HS-27A (cell line): ENCODE measurements at places on chromosomes 3 and 15.

DNA sequence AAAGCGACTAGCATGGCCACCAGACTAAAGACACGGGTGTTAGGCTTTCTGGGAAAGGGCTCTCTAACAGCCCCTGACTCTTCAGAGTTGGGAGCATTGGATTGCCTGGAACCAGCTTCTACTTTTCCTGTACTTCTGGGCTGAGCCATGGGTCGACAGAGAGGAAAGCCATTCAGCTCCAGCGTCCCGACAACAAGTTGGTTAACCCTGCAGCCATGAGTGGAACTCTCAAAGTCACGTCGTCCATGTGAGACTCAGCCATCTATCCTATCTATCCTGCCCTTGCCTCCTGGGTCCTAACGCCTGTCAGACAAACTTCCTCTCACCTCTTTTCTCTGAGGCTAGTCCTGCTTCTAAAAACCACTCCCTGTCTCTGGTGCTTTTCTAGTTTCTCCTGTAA, 32.6 kb upstream of the TBC1D5 start:
- DNase-seq, result no peak

DNA sequence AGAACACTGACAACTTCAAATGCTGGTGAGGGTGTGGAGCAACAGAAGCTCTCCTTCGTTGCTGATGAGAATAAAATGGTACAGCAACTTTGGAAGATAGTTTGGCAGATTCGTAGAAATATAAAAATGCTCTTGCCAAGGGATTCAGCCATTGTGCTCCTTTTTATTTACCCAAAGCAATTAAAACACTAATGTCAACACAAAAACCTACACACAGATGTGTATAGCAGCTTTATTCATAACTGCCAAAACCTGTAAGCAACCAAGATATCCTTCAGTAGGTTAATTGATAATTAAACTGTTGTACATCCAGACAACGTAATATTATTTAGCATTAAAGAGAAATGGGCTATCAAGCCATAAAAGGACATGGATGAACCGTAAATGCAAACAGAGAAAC, 37.8 kb upstream of the LSAMP start:
- DNase-seq, result no peak

- no peak for DNase-seq
These were observed 58.5 kb upstream of the PRR23E start for GRCh38 chr3:127134466-127134865.

GRCh38 chr3:131216330-131216729, 165.2 kb upstream of the NUDT16 start:
- DNase-seq, result no peak

- no peak for DNase-seq
These were observed 574.0 kb downstream of the RBMS3 start for GRCh38 chr3:29854821-29855220.

DNA sequence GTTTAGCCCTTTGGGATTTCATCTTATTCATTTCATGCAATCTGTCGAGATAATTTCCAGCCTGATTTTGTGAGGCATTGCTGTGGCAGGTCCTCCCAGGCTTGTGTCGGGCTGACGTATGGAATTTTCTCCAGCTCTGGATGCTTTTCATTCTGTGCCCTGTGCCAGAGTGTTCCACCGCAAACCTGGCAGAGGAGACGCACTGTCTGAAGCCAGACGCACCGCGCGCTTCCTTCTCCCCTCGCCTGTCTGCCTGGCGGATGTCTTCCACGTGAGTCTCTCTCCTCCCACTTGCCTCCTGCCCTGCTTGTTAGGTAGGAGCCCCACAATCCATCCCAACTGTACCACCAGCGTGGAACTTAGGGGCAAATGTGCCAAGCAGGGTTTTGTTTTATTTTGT, 20.1 kb upstream of the GLCE start:
- DNase-seq, result no peak

GRCh38 chr15:68470049-68470742, 38.2 kb upstream of the ITGA11 start:
- DNase-seq, result no peak

DNA sequence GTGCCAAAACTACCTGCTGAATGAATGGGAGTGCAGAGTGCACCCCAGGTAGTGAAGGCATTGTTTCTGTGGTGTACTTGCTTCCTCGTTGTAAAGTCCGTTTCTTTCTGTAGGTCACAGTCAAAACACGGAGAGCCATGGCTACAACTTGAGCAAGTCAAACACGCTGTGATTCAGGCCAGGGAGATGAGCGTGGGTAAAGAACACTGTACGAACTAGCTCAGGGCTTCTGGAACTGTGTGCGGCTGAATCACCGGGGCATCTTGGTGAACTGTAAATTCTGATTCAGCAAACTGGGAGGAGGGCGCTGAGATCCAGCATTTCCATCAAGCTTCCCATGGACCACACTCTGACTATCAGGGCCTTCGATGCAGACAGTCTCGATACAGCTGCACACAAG, 5.0 kb upstream of the TNK2 start:
- DNase-seq, result no peak

GRCh38 chr3:59262076-59262498, 212.3 kb upstream of the CFAP20DC start:
- DNase-seq, result no peak

- no peak for DNase-seq
These were observed at the start of gene TRIM69 for GRCh38 chr15:44736181-44736765. Gene TRIM69 (plus strand): TSS chr15:44736528. CDS start chr15:44736705, 177 bp downstream.

DNA sequence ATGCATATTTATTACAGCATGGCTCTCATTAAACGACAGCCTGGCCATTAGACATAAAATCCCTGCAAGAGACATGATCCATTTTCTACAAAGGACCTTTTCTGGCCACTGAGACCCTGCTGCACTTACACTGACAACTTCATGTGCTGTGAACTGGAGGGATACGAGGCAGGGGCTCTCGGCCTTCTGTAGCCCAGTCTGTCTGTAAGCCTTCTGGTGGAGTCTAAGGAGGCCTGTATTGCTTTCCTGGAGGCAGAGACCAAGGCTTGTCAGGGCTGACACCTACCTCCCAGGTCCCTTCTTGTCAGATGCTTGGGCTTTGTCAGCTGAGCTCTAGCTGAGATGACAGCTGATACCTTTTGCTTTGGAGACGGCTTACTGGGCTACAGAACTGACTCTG, 776.9 kb upstream of the ARPP21 start:
- DNase-seq, result no peak

DNA sequence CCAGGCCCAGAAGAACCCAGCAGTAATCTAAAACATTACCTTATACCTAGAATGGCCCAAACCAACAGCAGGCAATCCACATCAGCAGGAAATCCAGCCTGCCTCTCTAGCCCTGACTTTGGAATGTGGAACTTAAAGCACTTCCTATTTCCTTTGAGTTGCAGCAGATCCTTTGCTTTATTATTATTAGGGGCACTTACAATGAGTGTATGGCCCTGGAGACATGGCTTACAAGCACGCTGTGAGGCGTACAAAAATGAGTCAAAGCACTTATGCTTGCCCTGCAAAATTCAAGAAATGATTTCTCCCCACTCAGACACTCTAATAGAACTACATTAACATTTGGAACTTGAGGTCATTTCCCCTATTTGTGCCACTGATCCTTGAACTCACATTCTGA, 9.5 kb upstream of the KNSTRN start:
- no peak for DNase-seq

DNA sequence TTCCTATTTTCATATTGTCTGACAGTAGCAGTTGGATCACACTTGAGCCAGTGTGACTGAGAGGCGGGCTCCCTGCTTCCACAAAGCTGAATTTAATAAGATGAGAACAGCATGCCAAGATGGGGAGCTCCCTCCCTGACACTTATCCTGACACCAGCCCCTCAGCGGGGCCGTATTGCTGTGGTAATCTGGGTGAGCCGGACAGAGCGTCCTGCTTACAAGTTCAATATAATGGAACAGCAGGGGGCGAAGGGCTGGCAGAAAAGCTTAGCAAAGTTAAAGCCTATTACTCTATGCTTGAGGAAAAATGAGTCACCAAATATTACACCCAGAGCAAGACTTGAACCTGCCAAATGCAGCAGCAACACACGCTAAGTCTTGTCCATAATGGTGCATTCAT, 163.8 kb upstream of the CMC1 start:
- no peak for DNase-seq

- no peak for DNase-seq
These were observed 9.9 kb downstream of the ACAD9 start for GRCh38 chr3:128889139-128889894.

GRCh38 chr15:62889734-62890505, 152.6 kb upstream of the TPM1 start:
- DNase-seq, result no peak

- no peak for DNase-seq
These were observed 37.9 kb downstream of the ACAD9 start for GRCh38 chr3:128917291-128917690.

DNA sequence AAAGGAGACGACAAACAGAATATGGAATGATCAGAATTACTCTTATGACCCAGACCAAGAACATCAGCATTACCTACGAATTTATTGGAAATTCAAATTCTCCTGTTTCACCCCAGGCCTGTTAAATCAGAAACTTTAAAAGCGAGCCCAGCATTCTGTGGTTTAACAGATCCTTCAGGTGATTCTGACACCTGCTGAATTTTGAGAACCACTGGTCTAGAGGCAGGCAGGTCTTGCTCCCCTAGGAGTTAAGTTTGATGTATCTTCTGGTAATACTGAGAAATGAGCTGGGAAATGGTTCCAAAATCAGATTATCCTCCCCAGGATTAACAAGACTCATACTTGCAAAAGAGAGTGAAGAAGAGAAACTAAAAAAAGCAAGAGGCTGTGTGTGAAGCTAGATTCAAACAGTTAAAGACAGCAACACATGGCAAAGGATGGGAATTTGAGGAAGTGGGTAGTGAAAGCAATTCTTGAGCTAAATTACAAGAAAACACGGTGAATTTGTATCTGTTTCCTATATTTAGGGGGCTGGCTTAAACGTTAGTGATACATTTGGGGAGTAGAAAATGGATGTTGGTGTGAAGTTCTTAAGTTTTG, 66.0 kb downstream of the FLNB start:
- no peak for DNase-seq

- no peak for DNase-seq
These were observed 39.9 kb upstream of the KLHL25 start for GRCh38 chr15:85834651-85835050.

DNA sequence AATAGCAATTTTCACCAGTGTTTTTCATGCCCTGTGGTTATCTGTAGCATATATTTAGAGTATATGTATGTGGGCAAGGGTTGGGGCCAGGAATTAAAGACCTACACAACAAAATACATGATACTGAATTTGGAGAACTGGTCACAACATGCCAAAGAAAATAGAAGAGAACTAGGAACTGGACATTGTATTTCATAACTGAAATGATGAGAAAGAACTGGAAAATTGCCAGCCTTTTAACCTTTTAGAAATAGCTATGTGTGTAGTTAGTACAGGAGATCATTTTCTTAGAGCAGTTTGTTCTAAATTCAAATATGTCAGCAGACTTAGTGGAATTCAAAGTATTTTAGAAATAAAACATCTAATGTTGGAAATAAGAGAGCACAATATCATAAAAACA, 227.1 kb upstream of the CGNL1 start:
- DNase-seq, result no peak

- no peak for DNase-seq
These were observed 50.6 kb downstream of the CFAP20DC start for GRCh38 chr3:58999134-58999773.

DNA sequence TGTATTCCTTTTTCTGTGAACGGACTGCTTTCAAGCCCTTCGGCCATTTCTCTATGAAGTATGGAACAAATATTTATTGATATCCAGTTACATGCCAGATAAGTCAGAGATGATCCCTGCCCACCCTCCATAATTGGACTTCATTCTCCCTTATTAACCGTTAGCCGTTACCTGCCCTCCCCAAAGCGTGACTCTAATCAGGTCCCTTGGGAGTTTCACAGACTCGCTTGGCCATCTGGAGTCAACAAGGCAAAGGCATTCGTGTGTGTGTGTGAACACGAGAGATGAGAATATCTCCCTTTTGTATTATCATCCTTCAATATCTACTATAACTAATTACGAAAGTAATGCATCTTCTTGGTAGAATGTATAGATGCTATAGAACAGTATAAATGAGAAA, 314.5 kb downstream of the TLE3 start:
- DNase-seq, result no peak

GRCh38 chr15:60949039-60949977, 279.8 kb downstream of the RORA start:
- DNase-seq, result no peak

GRCh38 chr3:103218146-103218545, 783.3 kb downstream of the ZPLD1 start:
- DNase-seq, result no peak
